ENCODE measurements at places on chromosomes 4 and X. TPM values are rescaled to one million over a fixed set of nuclear protein-coding genes. Genes with fewer than 3 reads are reported as not detected.

Gene TBX22
- total RNA-seq = not detected

- DNase-seq = no peak
Measured at GRCh38 chr4:35151816-35152572, 1092.3 kb downstream of the ARAP2 start.

Gene SPANXN4
- total RNA-seq = not detected

- DNase-seq = no peak
Measured at GRCh38 chr4:110753466-110753865, 130.6 kb upstream of the PITX2 start.

DNA sequence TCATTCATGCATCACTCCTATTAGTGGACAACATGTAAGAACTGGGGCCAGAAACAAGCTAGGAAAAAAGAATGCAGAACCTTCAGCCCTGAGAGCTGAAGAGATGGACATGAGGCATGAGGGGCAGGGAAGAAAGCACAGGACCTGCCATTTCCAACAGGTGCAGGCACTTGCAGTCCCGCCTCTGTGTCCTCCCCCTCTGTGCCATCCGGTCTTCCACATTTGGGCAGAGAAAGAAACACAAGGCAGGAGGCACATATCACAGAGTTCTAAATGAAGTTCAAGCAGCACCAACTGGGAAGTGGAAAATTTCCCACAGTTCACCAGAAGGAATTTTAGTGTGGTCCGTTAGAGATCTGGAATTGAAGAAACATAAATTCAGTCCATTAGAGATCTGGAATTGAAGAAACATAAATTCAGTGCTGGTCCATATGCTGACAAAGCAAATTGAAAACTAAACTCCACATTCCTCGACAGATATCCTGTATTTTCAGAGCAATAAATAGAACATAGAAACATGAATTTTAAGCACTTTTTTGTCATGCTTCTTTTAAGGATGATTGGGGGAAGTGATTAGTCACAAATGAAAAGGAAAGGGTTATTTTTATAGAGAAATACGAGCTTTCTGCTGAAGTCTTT lies 57.2 kb upstream of the DAPP1 start:
- DNase-seq = no peak

GRCh38 chr4:88659055-88659889 lies 38.4 kb downstream of the NAP1L5 start:
- no peak for DNase-seq

DNA sequence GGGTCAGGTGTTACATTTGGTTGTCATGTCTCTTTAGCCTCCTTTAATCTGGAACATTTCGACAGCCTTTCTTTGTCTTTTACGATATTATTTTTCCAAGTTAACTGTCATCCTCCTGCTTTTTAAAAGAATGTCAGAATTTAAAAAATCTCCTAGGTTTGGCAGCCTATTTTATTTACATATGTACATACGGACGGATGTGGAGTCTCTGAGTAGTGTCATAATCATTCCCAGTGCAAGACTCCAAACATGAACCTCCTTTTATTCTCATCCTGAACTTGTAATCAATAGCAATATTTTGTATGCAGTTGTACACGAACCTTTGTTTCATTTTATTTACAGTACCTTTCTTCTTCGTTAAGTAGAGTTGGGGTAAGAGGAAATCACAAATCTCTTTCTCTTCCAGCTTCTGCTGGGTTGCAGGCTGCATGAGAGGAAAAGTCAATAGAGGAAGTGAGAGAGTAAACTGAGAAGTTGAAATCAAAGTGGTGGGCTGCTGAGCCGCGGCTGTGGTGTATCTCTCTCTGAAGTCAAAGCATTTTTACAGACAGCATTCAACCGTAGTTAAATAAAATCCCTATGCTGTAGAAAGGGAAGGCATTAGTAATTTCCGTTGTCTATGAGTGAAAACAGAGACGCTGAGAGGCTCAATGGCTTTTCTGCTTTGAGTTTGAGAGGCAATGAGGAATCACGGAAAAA lies 53.9 kb upstream of the RPS6KA3 start:
- DNase-seq = no peak

Gene IRAK1
- 18.9 TPM for total RNA-seq

All from heart right ventricle (tissue), 16 donors.